ENCODE measurements at places on chromosomes 2 and 18. TPM values are rescaled to one million over a fixed set of nuclear protein-coding genes. Genes with fewer than 3 reads are reported as not detected.

Gene LAMA3
- not detected for total RNA-seq

DNA sequence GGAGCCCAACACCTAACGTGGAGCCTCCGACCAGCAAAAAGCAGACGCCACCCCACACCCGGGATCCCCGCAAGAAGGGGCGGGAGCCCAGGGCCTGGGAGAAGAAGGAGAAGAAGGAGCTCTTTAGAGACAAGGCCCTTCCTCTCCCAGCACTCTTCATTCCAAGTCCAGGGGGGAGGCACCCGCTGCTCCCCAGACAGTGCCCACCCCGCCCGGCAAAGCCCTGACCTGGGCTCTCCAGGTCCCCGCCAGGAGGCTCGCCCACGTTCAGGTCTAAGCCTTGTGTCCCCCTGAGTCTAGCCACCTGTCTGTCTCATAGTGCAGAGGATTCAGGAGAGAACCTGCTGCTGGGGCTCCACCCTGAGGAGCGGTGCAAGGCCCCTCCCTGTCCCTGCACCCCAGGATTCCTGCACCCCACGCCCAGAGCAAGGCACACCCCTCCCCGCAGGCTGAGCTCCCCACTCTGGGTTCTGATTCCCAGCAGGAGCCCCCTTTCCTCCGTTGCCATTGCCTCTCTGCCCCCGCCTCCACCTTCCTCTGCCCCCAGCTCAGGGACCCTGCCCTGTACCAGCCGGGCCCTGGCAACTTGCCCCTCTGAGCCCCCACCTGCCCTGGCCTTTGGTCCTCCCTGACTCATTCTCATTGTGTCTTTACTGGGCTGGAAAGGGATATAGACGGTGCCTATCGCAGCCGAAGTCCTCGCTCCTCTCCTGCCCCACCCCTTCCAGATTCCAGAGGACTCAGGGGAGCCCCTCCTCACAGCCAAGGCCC lies 33.5 kb upstream of the GPC1 start:
- DNase-seq, result peak; percentile 77

Gene TBC1D8
- 15.2 TPM for total RNA-seq

GRCh38 chr18:74654638-74655037 lies 57.0 kb downstream of the ZNF407 start:
- DNase-seq, result no peak

Gene MZT2A
- 110 TPM for total RNA-seq

DNA sequence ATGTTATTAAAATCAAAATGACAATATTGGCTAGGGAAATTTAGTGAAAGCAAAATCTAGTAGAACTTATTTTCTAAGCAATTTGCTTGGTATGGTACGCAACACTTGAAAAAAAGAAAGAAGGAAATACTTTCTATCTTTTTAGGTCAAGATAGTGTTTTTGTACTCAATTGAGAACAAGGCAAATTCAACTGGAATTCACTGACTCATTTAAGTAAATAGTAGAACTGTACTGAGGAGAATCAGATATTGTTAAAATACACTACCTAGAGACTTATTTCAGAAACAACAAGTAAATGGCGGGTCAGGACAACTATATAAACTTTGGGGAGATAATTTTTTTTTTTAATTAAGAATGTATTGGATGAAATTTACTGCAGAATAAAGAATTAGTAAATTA lies 18.9 kb downstream of the ZRANB3 start:
- DNase-seq, result no peak

- DNase-seq, result no peak
Observed at GRCh38 chr2:190535586-190535985, 1.1 kb upstream of the NEMP2 start.

Gene NYAP2
- not detected for total RNA-seq

- DNase-seq, result no peak
Observed at GRCh38 chr18:75456199-75456631, 28.7 kb upstream of the SMIM21 start.

- DNase-seq, result no peak
Observed at GRCh38 chr18:77207540-77207939, 42.1 kb upstream of the GALR1 start.

Gene ESPNL
- not detected for total RNA-seq

Gene GAD1
- not detected for total RNA-seq

Gene NOSTRIN
- not detected for total RNA-seq

DNA sequence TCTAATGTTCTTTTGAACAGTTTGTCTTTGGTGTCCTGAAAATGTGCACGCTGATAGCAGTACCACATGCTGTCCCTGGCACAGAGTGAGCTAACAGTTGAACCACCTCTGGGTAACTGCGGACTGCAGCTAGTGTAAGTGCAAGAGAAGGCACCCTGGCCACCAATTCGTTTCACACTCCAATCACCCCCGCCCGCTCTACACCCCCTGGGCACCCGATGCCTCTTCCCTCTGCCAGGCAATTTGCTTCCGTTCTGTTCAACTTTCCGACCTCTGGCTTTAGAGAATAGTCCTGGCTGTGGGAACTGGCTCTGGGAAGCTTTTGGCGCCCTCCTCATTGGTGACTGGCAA lies 1.4 kb downstream of the DOCK10 start:
- no peak for DNase-seq

Gene REEP1
- total RNA-seq, result not detected

DNA sequence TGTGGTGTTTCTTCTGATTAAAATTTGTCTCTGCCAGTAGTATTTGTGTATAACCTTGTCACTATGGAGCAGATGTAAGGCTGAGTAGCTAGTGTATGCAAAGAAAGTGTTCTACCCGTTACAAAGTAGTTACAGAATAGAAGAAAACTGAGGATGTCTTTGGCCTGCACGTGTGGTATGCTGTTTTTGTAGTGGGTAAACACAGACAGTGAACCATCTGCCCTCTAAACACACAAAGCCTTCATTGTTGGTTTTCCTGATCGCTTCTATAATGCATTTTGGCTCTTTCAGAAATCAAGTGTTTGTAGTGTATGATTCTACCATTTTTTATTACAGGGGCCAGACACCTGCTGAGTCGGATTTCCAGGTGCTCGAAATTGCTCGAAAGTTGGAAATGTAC lies 61.5 kb downstream of the FARP2 start:
- no peak for DNase-seq

DNA sequence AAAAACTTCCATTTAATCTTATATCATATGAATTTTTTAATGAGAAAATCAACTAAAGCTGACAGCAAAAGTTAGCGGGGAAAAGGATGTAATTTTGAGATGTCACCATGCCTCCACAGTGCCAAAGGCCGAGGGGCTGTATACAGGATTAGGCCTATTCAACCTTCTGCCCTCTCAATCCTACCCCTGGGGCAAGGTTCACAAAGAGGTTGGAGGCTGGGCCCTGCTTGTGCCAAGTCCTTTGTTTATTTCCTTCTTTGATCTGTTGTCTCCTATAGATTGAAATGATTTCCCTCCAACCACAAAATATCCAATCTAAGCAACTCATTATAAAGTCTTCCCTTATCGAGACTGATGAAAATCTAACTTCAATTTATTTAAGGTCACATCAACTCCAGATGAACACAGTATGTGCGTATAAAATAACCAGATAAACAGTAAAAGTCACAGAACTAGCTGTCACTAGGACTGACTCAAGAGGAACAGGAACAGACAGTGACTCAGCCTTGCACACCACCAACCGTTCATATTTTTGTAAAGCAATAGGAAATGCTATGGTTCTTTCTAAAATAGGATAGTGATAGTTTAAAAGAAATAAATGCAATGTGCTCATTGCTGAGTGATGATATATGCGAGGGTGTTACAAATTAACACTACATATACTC lies 95.8 kb downstream of the SLC25A12 start:
- DNase-seq, result no peak

GRCh38 chr2:66575625-66576310 lies 140.8 kb downstream of the MEIS1 start:
- no peak for DNase-seq

- DNase-seq, result no peak
Observed at GRCh38 chr2:225326969-225327368, 72.5 kb upstream of the NYAP2 start.

DNA sequence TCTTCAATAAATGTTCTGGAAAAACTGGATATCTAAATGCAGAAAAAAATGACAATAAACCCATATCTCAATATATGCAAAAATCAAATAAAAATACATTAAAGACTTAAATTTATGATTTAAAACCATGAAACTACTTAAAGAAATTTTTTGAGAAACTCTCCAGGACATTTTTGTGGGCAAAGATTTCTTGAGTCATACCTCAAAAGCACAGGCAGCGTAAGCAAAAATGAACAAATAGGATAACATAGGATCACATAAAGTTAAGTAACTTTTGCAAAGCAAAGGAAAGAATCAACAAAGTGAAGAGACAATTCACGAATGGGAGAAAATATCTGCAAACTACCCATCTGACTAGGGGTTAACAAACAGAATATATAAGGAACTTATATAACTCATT lies 1545.5 kb downstream of the SUCLG1 start:
- DNase-seq, result no peak

Gene PRSS56
- total RNA-seq, result not detected

Gene QPCT
- not detected for total RNA-seq

Gene PTPRM
- 105 TPM for total RNA-seq

- no peak for DNase-seq
Observed at GRCh38 chr18:3889803-3890202, 439.8 kb downstream of the TGIF1 start.

GRCh38 chr2:142596334-142597088 lies 281.0 kb upstream of the KYNU start:
- DNase-seq, result no peak

Gene TTN
- total RNA-seq, result not detected

Gene PJVK
- total RNA-seq, result 7.4 TPM

DNA sequence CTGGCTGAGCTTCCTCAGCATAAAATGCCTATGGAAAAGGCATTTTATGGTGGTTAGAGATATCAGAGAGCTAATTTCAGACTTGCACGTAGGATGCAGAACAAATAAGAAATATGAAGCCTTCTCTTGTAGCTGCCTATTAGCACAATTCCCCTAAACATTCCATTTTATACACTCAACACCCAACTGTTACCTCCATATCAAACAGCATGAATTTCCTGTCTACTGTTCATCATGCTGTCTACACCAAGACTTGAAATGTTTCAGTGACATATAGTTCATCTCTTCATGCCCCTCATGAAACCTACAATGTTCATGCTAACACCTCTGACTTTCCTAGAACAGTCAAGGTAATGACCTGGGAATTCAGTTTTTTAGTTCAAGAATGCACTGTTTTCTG lies 249.9 kb downstream of the PIEZO2 start:
- no peak for DNase-seq
